ENCODE measurements at places on chromosomes 4 and X. TPM values are rescaled to one million over a fixed set of nuclear protein-coding genes. Genes with fewer than 3 reads are reported as not detected.
A peak's percentile ranks its signal among the peaks of the same experiment; 100 is the strongest.

Gene SERPINA7
- not detected for total RNA-seq

DNA sequence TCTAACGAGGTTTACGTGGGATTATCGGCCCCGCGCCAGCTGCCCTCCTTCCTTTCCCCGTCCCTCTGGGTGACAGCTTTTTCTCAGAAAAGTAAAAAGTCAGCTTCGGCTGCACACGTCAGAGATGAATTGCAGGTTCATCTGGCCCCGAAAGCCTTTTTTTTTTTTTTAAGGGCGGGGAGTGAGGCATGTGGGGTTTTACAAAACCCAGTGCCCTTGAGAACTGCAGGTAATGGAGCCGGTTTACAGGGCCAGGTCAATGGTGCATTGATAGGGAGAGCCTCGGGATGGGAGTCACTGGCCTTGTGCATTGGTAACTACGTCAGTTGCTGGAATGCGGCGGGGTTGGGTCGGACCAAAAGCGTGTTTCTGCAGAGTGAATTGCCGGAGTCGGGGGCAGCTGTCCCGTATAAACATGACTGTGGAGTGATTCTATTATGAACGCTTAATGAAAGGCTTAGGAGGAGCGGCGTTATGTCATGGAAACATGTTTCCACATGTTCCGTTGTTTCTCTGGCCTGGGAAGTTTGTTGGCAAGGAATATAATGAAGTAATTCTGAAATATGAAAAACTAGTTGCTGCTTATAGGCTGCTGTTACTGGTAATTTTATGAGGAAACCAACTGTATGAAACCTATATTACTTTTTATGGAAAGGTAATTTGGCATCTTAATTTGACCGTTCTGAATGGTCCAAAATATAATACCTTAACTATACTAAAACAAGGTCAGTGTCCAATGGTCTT is 1.1 kb downstream of the HSPA4L start:
- peak; percentile 50 for DNase-seq

GRCh38 chrX:39705290-39705689 is 392.5 kb downstream of the BCOR start:
- DNase-seq, result peak; percentile 90

GRCh38 chrX:39244147-39244546 is 442.9 kb downstream of the MID1IP1 start:
- no peak for DNase-seq

- no peak for DNase-seq
Measured at GRCh38 chrX:38626296-38626695, 65.0 kb downstream of the TSPAN7 start.

DNA sequence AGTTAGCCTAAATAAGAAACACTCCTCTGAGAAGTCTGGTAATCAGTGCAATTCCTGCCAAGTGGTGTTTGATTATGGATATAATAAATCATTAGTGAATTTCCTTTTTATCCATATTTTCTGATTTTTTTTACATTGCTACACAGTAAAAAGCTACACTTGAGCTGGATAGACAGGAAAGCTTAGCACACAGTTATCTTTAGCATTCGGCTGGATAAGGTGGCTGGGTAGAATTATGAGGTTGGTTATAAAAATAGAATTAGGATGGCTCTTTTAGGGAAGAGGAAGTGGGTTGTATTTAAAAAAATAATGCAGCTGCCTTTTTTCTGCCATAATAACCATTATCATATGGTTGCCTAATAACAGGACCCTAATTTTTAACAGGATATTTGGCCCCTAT is 460.6 kb downstream of the NAF1 start:
- DNase-seq, result no peak

- no peak for DNase-seq
Measured at GRCh38 chr4:5827108-5828004, 65.5 kb downstream of the CRMP1 start.

Measured in thyroid gland (tissue), 4 donors.